ENCODE measurements at places on chromosomes 7 and 10. TPM values are rescaled to one million over a fixed set of nuclear protein-coding genes. Genes with fewer than 3 reads are reported as not detected.

DNA sequence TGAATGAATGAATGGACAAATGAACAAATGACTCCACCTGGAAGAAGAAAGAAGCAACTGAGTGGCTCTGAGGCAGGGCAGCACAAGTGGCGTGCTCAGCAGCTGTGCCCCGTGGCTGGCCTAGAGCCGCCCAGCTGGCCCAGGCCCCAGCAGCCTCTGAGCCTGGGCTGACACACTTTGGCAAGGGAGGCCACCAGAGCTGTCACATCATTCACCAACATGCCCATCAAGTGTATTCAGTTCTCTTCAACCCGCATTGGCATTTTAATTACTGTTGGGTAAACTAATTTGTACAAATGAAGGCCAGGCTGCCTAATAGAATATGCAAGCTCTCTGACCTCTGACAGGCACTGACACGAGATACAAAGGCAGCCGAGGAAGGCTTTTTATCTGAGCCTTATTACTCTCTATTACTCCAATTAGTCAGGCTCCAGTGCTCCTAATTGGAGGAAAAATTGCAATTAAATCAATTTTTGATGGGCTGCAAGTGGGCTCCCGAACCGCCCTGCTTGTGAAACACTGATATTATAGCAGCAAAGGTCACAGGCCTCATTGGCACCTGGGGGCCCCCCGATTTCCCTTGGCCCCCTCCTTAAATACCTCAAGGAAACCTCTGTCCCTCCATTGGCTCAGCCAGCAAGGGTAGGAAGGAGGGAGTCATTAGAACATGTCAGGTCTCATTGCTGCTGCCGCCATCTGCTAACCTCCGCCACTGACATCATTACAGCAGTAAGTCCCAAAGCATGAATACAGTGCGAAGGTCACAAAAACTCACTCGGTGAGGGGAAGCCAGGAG, 41.9 kb downstream of the DPCD start:
- no peak for DNase-seq

DNA sequence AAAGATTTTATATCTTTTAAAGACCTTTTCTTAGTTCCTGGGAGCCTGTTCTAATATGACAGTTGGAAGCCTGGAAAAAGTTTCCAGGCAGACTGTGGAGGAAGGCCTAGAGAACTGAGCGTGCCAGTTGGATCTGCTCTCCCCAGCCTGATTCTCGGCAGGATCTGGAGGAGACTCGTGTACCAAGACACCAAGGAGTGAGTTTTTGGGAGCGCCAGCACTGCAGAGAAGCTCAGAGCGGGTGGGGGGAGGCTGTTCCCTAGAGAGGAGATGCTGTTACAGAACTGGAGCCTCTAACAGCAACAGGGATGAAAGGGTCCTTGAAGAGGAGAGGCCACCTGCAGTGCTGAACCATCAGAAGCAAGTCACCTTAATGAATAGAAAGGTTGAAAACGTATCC, 52.9 kb downstream of the LYZL2 start:
- no peak for DNase-seq

DNA sequence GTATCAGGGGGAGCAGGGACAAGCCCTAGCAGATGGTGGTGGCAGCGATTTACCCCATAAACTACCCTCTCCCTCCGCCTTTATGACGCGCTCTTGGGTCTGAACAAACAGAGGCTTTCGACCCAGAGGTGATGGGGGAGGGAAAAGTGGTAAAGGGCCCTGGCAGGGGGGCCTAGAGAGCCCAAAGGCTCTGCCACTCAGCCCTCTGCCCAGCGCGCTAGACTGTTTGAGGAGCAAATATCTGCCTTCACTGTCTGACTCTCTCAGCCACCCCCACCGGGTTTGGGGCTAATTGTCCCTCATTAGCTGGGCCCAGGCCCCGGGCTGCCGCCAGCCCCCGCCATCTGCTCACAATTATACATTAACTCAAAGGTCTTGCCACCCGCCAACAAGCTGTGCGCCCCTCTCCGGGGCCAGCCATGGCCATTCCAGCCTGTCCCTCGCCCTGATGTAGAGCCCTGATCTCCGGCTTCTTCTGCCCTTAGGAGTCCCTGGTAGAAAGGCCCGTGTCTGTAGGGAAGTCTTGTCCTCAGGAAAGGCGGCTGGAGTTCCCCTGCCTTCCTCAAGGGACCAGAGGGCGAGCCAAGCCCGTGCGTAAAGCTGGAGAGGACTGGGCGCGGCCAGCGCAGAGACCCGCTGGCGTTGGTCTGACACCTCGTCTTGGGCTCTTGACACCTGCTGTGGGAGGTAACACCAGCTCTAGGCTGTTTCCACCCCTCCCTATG, 1.9 kb upstream of the PAX4 start:
- no peak for DNase-seq

GRCh38 chr7:44222776-44223261, 22.0 kb downstream of the YKT6 start:
- no peak for DNase-seq

GIMAP6 gene
- not detected for total RNA-seq

GJD4 gene
- not detected for total RNA-seq
